ENCODE measurements at places on chromosomes 4 and X.

DNA sequence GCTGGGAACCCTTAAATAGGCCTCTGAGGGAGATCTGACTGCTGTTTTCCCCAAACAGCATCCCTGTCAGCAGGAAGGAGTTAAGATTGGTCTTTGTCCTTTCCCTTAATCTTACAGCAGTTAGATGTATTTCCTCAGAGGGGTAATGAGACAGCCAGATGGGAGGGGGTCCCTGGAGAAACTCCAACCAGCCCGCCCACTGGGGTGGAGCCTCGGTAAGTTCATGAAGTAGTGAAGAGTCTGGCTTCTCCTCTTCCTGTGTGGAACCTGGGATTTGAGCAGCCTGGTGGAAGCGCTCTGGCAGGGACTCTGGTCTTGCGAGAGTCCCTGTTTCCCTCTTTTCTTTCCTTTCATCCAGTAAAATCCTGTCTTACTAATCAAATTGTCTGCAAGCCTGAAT, 330.0 kb downstream of the TLL1 start:
- no peak for DNase-seq

DNA sequence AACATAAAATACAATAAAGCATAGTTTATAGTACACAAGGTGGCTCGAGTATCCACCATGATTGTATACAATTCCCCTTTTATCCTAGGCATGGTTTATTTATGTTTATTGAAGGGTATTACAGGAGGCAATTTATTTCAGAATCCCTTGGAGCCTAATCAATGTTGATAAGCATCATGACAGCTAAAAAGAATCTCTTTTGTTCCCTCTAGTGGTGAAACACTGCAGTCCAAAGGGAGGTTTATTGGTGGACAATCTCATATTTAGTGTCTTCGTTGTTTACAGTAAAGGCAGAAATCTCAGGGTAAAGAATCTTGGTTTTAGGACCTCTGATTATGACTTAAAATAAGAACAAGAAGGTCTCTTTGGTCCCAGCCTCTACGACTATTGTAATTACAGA, 1712.5 kb downstream of the C4orf33 start:
- no peak for DNase-seq

- no peak for DNase-seq
Measured at GRCh38 chrX:10062980-10063379, 93.8 kb upstream of the CLCN4 start.

GRCh38 chr4:76377911-76378310, 43.0 kb downstream of the CCDC158 start:
- peak; percentile 9 for DNase-seq

DNA sequence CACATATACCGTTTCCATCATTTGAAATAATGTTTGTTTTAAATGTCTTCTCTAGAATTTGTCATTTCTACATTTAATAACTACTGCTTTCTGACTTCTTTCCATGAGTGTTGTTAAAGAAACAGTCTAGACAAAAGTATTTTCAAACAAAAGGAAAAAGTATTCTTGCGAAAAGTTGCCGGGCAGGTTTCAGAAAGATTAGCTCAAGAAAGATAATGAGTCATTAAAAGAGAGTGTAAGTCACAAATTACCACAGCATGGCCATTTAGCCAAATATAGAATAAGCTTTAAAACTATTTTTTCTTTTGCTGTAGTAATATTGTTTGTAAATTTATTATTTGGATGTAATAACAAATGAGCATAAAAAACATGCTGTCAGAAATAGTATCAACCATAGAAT, 493.0 kb downstream of the TLL1 start:
- no peak for DNase-seq

GRCh38 chr4:108029731-108030130, 40.0 kb downstream of the HADH start:
- no peak for DNase-seq

DNA sequence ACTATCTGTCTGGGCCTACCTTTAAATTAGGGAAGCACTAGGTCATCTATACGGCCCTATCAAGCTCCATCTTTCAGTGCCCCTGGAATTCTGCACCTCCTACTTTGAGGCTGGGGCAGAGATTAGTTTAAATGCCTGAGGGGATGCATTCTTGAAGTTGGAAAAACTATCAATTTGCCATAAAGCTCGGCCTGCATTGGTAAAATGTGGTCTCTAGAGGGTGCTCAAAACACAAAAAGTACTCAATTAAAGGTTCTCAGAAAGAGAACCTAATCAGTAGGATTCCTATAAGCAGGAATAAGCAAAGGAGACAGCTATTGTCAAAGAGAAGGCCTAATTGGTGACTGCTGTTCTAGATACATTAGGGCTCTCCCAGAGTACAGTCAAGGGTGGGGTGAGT, 111.7 kb downstream of the AMER1 start:
- DNase-seq: peak; percentile 0

- DNase-seq: no peak
Measured at GRCh38 chrX:48924270-48924669, 5.4 kb upstream of the PIM2 start.

DNA sequence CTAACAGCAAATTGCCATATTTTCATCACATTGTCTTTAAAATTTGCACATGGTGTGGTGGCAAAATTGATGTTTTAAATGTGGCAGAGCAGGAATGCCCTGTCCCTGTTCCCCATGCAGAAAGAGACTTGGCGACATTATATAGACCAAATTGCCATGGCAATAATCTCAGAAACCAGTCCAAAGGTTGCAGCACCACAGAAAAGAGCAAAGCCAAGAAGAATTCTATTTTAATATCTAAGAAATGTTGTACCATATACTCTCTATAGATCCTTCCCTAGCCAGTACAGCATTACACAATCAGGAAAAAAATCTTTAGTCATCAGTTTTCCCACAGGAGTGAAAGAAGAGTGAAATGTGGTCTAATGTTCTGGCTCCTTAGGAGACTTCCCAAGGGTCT, 80.0 kb downstream of the UGT2B28 start:
- DNase-seq: no peak

GRCh38 chr4:146975527-146975926, 29.9 kb upstream of the TTC29 start:
- DNase-seq: no peak

- DNase-seq: no peak
Measured at GRCh38 chr4:138972956-138973801, 42.4 kb upstream of the NOCT start.

DNA sequence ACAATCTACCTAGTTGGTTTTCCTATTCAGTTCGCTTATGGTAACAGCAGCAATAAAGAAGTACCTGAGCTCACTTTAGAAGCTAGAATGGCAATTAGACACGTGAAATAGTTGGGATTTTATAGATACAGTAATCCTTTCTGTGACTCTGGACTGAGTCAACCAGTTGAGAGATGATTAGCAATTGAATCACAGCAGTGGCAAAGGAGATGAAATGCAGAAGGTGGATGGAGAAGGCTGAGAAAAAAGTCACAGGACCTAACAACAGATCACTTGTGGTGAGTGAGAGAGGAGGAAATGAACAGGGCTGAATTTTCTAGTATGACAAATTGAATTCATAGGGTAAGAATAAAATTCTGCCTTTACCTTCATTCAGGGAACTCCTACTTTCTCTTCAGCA, 197.1 kb upstream of the MAGEB18 start:
- peak; percentile 0 for DNase-seq

GRCh38 chrX:10608099-10608498, 12.3 kb downstream of the MID1 start:
- no peak for DNase-seq

GRCh38 chrX:55489314-55490009, at the start of gene USP51:
USP51 (minus strand) TSS chrX:55489848; CDS start chrX:55488939, 909 bp downstream.
- DNase-seq: no peak

GRCh38 chrX:40043895-40044294, 53.9 kb downstream of the BCOR start:
- DNase-seq: no peak

DNA sequence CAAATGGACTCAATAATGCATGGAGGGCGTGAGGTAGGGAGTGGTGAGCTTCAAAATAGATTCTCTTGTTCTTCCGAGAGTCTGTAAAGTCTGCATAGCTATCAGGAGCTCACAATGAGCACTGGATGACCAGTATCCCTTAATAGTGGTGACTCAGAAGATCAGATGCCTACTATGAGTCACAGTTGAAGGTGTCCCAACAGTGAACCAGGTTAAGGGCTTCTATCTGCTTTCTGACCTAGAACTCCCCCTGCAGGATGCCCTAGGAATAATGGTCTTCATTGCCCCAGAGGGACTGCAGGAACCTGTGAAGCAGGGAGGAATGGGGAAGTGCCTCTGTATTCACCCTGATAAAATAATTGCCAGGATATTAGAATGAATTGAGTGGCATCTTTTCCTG, 22.1 kb downstream of the DGKK start:
- no peak for DNase-seq

- DNase-seq: no peak
Measured at GRCh38 chr4:82275431-82276331, 98.1 kb downstream of the HNRNPD start.

GRCh38 chr4:67397931-67398330, 147.4 kb downstream of the CENPC start:
- no peak for DNase-seq

DNA sequence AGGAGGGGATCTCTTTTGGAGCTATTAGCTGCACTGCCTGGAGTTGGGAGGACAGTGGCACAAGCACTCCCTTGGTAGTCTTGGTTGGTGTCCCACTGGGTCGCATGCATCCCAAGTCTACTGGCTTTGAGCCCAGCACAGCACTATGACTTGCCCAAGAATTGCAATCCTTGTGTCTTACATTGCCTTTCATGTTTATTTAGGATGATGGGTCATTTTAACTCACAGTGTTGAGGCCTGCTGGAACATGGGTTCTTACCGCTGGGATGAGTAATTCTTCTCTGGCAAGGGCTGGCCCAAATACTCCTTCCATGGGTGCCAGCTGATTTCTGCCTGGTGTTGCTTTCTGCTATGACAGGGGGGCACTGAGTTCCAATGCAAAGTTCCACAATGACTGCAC, 185.5 kb downstream of the TEX13C start:
- no peak for DNase-seq

- DNase-seq: no peak
Measured at GRCh38 chrX:149312988-149313387, 192.1 kb downstream of the IDS start.

All from SW 1271 (cell line).